M059J (cell line): ENCODE measurements at places on chromosomes 5 and 9. TPM values are rescaled to one million over a fixed set of nuclear protein-coding genes. Genes with fewer than 3 reads are reported as not detected.

Gene TRIO
- 55.8 and 116 TPM in 2 replicates for total RNA-seq

Gene TRIM36
- total RNA-seq = 1.6 and 3.6 TPM in 2 replicates

Gene ENTPD2
- total RNA-seq = not detected in 2 replicates

Gene LCN9
- total RNA-seq = not detected in 2 replicates

Gene FAM163B
- total RNA-seq = not detected in 2 replicates

Gene ARL14EPL
- total RNA-seq = 0.37 TPM in 1 of 2 replicates, not detected in the other

Gene GGTA1
- total RNA-seq = not detected in 2 replicates

Gene DPYSL3
- total RNA-seq = 70.7 and 88.2 TPM in 2 replicates

Gene WNT8A
- total RNA-seq = 0.12 and 0.54 TPM in 2 replicates

DNA sequence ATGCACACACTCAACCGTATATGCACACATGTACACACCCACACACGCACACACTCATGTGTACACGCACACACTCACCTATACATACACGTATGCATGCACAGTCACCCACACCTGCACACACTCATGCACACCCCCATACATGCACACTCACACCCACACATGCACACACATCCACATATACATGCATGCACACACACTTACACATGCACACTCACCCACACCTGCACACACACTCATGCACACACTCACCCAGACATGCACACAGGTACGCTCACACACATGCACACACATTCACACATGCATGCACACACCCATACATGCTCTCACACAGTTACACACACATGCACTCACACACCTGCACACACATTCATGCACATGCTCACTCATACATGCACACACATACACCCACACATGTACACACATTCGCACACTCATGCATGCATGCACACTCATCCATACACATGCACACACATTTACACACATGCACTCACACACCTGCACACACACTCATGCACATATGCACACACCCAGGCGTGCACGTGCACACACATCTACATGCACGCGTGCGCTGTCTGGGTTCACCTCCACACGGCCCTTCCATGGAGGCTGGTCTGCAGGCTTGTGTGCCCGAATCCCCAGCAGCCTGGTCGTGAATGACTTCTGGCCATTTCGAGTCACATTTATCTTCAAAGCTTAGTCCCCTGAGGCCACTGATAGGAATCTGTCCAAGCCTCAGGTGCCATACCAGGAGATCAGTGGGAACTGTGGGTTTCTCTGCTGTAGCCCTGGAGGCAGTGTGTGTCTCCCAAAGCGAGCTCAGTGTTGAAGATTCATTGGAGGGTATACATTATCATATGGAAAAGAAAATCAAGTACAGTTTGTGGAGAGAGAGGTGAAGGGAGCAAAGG lies 103.0 kb downstream of the COL5A1 start:
- no peak for DNase-seq

DNA sequence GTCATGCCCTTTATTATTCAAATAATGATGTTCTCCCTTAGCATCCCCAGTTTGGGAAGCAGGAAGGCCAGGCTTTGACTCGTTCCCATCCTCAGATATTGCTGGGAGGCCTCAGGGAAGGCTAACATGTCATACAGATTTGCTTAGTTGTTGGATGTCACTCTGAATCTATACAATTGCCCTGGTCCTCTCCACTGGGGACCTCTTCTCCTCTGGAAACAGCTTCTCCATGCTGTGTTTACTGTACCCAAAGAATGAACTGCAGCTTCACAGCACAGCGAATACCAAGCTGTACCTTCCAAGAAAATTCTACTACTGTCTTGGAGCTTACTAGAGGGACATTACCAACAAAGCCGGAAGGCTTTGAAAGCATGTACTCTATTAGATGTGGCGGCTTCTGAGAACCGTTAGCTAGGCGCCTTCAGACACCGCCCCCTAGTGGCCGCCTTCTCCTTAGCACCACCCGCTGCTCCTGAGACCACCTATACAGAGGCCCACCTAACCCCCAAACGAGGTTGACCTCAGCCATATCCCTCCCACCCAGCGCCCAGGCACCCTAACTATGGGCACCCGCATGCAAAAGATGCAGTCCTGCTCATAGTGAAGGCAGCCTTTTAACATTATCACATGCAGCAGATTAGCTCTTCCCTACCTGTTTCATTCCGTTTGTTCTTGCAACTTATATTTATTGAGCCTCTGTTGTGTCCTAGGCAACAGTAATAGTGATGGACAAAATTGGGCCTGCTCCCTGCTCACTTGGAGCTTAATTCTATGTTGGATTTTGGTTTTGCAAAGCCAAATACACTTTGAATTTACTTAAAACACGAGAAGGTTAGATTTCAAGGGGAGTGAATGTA lies 34.9 kb upstream of the FOXI1 start:
- no peak for DNase-seq

DNA sequence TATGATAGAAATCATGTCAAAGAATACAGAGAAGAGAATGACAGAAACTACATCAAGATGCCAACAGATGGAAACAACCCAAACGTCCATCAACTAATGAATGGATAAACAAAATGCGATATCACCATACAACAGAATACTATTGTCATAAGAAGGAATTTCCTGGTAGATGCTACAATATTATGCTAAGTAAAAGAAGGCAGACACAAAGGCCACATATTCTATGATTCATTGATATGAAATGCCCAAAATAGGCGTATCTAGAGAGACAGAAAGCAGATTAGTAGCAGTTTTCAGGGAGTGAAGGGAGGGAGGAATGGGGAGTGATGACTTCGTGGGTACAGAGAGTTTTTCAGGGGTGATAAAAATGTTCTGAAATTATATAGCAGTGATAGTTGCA lies 58.3 kb upstream of the AKNA start:
- peak; percentile 68 for DNase-seq

DNA sequence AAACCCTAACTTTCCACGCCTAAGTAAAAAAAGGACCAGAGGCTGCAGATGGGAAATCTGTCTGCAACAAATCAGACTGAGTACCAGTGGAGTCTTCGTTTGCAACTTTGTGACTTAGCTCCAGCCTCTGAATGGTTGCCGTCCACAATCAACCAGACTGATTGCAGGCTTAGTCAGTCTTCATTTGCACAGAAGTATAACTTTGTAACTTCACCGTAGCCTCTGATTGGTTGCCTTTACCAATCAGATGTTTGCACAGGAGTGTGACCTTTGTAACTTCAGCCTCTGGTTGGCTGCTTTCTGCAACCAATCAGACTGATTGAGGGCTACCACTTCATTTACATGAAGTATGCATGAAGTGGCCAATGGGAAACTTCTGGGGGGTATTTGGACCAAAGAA lies 53.7 kb downstream of the TGFBR1 start:
- no peak for DNase-seq

- DNase-seq = no peak
Observed at GRCh38 chr5:77077829-77078176, 9.3 kb downstream of the ZBED3 start.

DNA sequence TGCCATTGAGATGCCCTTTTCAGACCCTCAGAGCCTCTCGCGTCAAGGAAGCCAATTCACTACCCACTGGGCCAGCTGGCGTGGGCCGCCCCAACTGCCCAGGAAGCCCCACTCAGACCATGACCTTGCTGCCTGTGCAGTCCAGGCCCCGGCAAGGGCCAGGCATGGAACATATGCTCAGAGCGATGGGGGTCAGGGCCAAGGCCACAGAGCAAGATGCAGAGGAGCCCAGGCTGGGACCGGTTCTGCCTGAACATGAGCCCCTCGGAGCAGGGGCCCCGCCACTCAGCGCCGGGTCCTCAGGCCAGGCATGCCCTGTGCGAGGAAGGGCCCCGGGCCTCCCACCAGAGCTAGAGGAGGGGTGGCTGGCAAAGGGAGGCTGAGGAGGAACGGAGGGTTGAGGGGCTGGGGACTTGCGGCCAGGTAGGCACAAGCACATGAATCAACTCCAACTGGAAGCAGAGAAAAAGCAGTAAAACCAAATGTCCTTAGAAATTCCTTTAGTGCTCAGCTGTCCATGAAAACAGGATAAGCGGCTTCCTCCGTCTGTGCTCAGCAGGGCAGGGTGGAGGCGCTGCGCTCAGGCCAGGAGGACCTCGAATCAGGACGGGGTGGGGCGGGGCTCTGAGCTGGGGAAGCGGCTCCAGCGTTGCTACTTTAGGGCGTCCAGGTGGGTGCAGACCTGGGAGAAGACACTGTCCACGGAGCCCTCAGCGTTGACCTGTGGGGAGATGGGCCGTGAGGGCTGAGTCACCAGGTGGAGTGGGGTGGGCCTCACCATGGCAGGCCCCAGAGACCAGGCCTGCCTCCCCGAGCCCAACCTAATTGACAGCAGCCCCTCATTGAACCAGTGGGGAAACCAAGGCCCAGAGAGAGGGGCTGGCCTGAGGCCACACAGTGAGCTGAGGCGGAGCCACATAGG lies 9.9 kb downstream of the AK1 start:
- DNase-seq = no peak

GRCh38 chr5:172943283-172943841 lies 15.9 kb upstream of the RPL26L1 start:
- peak; percentile 96 for DNase-seq

GRCh38 chr9:122978601-122979000 lies 37.8 kb downstream of the RABGAP1 start:
- DNase-seq = no peak

DNA sequence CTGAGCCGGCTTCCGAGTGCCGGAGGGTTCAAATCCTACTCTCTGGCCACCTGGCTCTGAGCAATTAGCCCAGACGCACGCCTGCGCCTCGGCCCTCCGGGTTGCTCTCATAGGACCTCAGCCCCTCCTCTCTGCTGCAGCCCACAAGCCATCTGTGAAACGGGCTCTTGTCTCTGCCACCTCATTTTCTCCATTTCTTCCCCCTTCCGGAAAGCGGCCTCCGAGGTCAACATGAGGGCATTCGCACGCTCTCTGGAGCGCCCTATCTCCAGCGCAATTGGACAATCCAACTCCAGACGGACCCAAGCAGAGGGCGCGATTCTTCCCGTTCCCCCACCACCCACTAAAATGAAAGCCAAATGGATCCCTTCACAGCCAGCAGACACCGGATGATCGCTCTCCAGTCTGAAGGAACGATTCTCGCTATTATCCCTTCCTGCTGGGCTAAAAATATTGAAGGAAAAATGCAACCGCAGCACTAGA lies 41.5 kb downstream of the VAV2 start:
- no peak for DNase-seq

GRCh38 chr5:68271124-68271523 lies 55.6 kb downstream of the PIK3R1 start:
- no peak for DNase-seq

DNA sequence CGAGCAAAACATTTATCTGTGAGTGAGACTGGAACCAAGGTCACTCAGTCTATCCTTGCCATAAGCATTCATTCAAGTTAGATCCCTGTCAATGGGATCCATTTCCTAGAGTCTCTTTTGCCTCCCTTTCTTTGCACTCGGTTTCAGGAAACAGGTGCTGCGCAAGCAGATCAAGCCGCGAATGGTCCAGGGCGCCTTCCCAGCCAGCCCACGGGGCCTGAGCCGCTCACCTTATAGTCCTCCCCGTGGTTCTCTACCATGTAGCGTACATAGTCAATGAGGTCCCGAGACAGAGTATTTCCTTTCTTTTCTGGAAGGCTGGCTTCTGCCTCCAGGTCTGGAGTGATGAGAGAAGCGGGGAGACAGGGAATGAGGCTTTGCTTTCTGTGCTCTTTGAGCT lies 3.4 kb downstream of the NOP16 start:
- no peak for DNase-seq

- DNase-seq = no peak
Observed at GRCh38 chr5:124317451-124317850, 429.0 kb downstream of the ZNF608 start.

- DNase-seq = peak; percentile 82
Observed at GRCh38 chr5:77292026-77292757, 81.7 kb downstream of the PDE8B start.

- DNase-seq = no peak
Observed at GRCh38 chr5:35026941-35027340, 20.8 kb downstream of the AGXT2 start.
